ENCODE measurements at places on chromosomes 12 and 14.

DNA sequence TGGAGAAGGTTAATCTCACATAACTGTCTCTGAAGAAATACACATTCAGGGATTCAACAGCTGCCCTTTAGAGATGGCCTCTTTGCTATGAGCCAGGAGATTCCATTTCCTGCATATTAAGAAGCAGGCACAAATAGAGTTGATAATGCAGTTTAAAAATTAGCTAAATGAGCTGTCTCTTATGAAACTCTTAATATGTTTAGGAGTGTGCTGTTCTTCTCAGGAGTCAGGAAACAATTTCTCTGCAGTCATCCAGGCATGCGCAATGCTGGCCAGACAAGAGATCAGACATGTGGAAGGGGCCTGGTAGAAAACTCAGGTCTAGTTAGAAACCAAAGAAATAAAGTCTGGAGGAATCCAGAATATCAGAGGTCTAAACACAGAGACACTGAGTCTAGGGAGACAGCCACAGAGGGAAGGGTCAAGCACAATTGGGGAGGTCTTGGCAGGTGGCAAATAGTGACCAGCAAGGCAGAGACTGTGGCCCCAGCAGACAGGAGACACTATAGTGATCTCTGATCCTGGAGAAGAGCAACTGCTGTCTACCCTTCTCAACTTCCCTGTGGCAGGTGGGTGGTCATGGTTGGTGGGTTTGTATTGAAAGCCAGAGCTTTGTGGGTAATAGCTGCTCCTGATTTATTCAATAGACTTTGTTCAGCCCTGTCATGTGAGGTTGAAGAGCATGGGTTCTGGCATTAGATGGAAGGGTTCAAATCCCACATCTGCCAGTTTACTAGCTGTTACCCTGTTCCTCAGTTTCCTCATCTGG lies 185.8 kb upstream of the RMST start:
- no peak for DNase-seq

GRCh38 chr14:58571769-58572472 lies 65.8 kb upstream of the DACT1 start:
- no peak for DNase-seq

GRCh38 chr12:81588235-81589008 lies 170.7 kb downstream of the PPFIA2 start:
- no peak for DNase-seq

DNA sequence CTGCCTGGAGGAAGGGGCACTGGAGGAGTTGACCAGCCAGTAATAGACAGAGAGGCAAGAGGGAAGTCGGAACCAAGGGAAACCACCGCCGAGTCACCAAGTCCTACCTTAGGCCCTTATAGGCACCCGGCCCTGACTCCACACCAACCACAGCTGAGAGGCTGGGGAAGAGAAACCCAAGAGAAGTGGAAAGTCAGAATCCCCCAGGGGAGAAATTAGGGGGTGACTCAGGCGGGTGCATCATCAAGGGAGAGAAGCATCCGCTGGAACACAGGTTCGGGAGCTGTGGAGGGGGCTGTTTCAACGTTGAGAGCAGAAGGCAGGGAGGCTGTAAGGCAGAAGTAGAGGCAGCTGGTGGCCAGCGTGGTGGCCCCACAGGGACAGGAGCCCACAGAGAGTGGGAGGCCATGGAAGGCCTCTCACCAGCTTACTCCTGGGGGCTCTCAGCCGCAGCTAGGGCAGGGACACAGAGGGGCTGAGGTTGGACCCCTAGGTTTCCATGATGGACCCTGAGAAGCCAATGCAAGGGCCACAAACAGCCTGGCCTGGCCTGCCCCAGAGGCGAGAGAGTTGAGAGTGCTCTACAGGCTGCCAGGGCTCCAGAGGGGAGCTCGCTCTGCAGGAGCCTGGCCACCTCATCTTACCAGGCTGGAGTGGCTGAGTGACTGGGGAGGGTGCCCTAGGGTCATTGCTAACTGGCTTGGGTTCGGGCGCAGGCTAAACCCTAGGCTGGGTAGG lies 1.4 kb upstream of the TRMT61A start:
- DNase-seq: no peak

- DNase-seq: no peak
Observed at GRCh38 chr14:47226877-47227520, 448.4 kb downstream of the MDGA2 start.

- DNase-seq: no peak
Observed at GRCh38 chr12:105402366-105402765, 71.9 kb downstream of the C12orf75 start.
